ENCODE measurements at places on chromosomes 4 and X.

- no peak for DNase-seq
These were observed 142.3 kb downstream of the RCHY1 start for GRCh38 chr4:75371915-75372314.

GRCh38 chr4:5024673-5025072 lies 5.4 kb upstream of the CYTL1 start:
- no peak for DNase-seq

GRCh38 chr4:24659241-24659961 lies 75.0 kb upstream of the DHX15 start:
- DNase-seq = no peak

DNA sequence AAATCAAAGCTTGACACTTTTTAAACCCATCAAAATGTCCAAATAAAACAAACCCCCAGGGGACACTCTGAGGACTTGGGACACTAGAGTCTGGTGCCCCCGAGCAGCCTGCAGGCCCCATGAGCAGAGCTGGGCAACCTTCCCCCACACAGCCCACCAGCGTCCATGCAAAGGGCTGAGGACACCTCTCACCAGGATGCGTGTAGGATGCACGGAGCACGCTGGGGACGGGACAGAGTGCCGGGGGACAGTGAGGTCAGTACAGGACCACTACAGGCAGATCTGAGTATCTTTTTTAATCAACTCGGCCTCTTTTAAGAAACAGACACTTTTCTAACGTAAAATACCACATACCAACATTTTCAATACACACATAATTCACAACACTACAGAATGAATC lies 6.9 kb downstream of the GAK start:
- DNase-seq = no peak

DNA sequence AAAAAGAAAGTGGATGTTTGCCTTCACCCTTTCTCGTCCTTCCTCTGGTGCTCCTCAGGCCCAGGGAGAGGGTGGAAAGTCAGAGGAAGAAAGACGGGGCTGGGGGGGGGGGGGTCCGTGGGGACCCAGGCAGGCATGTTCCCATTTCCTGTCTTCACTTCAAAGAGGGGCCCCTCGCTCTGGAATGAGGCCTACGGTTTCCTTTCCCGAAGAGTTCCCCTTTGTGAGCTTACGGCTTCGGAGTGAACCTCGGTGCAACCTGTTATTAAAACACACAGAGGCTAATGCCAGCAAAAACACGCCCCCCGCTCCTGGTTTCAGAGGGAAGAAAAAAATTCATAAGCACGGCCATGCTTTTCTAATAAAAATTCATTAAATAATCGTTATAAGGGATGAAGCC lies 40.1 kb downstream of the SHOX start:
- no peak for DNase-seq

DNA sequence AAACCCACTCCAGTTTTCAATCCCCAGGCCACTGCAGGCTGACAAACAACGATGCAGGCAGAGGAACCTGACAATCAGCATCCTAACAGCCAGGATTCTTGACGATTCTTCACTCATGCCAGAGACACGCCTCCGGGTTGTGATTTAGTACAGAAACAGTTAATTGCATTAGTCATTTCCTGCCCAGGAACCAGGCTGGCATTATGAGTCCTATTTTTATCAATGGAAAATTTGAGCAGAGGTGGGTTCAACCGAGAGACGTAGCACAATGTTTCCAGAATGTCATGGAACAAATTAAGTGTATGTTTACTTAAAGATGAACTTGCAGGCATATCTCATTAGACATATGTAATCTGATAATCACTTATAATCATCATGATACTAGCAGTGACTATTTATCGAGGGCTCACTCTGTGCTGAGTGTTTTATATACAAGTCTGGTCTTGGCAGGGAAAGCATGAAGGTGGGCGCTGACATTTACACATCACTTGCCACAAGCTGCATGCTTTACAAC lies 159.7 kb downstream of the NSUN7 start:
- DNase-seq = no peak

GRCh38 chr4:114015444-114015899 lies 36.0 kb upstream of the ARSJ start:
- DNase-seq = no peak

DNA sequence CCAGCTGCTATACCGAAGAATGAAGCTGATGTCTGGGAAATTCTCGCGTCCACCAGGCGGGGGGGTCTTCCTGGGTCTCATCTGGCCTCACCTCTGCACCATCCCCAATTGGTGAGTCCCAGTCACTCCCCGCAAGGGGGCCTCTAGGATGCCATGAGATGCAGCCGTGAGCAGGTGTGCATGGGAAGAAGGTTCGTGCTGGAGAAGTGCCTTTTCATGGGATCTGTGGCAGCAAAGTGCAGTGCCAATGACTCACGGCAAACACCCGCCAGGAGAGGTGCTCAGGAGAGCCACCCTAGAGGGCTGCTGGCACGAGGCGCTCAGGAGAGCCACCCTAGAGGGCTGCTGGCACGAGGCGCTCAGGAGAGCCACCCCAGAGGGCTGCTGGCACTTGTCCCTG lies 55.1 kb downstream of the CPZ start:
- DNase-seq = no peak

- no peak for DNase-seq
These were observed 10.9 kb downstream of the MTMR1 start for GRCh38 chrX:150704030-150704613.

DNA sequence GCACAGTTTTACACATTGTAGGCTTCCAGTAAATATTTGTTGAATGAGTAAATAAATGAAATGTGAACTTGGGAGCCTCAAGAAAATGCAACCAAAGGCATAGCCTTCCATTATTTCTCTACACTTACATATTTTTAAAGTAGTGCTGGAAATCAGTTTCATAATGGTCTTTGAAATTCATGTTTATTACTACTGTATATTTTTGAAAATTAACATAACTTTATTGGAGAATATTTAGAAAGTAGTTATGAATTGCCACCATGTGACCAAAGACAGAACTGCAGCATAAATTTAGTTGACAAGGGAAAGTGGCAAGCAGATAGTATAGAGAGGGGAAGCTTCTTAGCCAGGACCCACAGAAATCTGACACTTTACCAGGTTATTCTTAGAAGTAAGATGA lies 6.4 kb downstream of the TCEAL8 start:
- no peak for DNase-seq

- DNase-seq = no peak
These were observed 48.3 kb upstream of the NAP1L2 start for GRCh38 chrX:73262991-73263390.

GRCh38 chrX:69535661-69536060 lies 31.5 kb downstream of the NALF2 start:
- no peak for DNase-seq

DNA sequence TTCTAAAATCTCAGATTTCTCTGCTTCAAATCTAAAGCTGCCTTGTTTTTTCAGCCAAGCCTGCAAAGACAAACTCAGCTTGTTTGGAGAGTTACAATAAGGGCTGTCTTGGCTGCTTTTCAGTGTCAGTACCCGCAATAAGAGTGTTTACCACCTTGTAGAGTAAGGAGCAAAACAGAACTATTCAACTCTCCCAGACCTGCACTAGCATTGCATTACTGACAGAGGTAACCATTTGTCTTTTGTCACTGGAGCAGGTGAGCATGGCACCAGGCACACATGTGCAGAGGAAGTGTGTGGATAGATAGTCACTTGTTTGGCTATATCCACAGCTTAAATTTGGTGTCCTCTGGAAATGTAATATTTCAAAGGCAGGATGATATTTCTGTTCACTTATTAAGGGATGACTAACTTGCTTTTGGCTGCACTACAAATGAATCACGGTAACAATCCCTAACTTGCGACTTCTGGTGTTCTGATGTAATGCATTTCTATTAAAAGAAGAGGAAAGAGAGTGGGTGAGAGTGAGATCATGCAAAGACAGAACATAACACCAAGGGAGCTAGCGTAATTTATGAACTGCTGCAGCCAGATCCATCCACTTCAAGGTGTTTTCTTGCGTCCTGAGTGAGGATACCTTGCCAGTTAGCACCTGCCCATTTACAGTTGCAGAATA lies 38.6 kb downstream of the PTCHD1 start:
- no peak for DNase-seq

DNA sequence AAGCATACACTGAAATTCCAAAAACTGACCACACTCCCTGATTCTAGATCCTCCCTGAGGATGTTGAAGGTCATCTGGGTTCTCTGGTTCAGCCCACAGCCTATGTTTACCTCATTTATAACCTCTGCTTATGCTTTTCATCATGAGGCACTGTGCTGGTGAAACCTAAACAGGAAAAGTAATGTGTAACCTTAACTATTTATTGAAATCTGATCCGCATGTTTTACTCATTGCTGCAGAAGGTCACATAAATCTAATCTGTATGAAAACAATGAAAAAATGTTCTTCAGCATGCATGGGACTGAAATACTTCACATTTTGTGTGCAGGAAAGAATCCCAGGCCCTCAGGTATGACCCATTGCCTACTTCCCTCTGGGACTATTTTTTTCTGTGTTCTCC lies 30.3 kb downstream of the UCHL1 start:
- DNase-seq = no peak

DNA sequence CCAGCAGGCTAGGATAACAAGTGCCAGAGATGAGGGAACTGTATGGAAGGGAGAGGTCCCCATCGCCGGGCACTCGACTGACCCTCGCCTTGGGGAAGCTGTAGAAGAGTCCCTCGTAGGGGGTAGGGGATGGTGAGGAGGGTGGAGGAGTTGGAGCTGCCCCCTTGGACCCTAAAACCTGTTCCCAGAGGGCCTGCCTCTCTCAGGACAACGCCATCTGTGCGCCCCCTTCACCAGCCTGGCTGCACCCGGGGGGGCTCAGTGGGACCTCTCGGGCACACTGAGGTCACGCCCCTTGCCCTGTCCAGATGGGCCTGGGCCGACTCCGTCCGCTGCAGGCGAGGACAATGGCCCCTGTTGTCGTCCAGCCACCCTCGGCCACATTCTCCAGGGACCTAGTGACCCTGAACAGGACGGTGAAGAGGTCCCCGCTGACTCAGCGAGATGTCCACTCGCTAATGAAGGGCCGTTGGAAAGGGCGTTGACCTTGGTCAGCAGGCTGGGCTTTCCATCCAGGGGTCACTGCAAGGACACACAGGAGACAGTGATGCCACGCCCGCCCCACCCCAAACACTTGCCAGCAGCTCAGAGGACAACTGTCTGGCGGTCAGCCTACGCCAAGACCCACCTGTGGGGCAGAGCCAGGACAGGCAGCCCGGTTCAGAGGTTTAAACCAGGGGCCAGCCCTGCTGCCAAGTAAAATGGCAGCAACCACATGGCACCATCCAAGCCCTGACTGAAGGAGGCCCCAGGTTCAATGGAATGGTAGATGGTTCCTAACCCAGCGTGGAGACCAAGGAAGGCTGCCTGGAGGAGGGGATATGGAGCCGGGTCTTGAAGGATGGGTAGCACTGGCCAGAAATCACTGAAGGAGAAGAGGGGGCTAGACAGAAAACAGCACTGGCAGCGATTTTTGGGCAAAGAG lies 51.2 kb downstream of the HMX1 start:
- DNase-seq = no peak

DNA sequence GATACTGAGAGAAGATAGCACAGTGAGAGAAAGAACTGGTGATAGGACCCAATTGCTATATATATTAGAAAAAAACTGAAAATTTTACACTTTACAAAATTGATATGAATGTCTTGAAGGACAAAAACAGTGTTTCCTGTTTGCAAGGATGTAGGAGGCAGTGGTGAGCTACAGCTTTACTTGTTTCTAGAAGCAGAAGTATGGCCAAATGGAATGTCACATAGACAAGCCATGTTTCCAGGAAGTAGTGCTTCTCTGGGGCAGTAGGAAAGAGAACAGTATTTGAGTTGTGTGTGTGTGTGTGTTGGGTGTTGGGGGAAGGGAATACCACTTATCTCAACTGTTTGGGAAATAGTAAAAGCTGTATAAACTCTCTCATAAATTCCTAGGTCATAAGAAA lies 60.9 kb upstream of the IBSP start:
- DNase-seq = no peak

GRCh38 chrX:1581132-1581531 lies 10.3 kb upstream of the AKAP17A start:
- peak; percentile 43 for DNase-seq

- DNase-seq = no peak
These were observed 7.7 kb downstream of the LUZP4 start for GRCh38 chrX:115297189-115297588.

- DNase-seq = no peak
These were observed 96.3 kb downstream of the TMA16 start for GRCh38 chr4:163590619-163591264.

DNA sequence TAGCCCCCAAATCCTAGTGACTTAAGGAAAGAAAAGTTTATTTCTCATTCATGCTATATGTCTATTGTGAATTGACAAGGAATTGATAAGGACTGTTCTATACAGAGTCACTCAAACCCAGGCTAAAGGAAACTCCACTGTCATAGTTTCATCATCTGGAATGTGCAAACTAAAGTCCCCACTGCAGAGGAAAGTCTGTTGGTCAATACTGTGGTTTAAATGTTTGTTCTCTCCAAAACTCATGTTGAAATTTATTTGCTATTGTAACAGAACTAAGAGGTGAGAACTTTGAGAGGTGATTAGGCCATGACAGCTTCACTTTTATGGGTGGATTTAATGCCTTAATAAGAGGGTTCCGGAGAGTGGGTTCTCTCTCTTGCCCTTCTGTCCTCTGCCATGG lies 149.6 kb downstream of the COX18 start:
- DNase-seq = no peak

DNA sequence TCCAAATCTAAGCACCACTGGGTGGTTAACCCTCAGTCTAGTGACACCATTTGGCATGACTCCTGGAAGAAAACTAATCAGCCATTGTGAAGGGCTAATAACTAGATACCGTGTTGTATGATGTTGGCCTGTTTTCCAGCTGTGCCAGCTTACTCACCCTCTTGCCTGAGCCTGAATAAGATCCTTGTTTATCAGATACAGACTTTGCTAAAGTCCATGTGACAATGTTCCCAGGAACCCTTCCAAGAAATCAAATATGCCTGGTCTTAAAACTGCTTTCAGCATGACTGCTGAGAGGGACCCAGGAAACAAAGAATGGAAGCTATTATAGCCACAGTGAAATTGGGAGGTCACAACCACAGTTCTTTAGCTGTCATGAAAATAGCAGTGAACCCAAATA lies 640.8 kb upstream of the INTU start:
- no peak for DNase-seq

- DNase-seq = no peak
These were observed 299.5 kb downstream of the ARHGAP24 start for GRCh38 chr4:85774489-85774888.

GRCh38 chr4:152860046-152860445 lies 76.1 kb upstream of the FHDC1 start:
- no peak for DNase-seq

DNA sequence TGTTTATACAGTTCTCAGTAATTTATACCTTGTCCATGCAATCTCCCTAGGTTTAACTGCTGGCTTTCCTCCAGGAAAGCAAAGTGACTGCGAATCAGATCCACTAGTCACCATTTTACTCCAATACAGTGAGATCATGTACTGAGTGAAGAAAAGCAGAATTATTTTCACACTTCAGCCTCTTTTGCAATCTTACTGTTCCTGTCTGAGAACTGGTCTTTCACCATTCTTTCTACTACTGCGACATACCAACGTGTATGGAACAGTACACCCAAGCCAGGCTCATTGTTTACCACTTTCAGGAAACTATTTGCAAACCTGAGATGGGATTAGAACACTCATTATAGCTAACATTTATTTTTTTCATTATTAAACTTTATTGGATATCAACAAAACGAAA lies 8.0 kb upstream of the MSL3 start:
- no peak for DNase-seq

- no peak for DNase-seq
These were observed 42.6 kb upstream of the PARM1 start for GRCh38 chr4:74890341-74890740.

Data from activated T-helper 1 cell treated with Interleukin-2 at 50 U/mL for 16 hours (primary cell).